SHP77 (cell line): ENCODE measurements at places on chromosomes 6 and 20.

- DNase-seq, result no peak
Observed at GRCh38 chr6:143822584-143823024, 20.5 kb upstream of the LTV1 start.

DNA sequence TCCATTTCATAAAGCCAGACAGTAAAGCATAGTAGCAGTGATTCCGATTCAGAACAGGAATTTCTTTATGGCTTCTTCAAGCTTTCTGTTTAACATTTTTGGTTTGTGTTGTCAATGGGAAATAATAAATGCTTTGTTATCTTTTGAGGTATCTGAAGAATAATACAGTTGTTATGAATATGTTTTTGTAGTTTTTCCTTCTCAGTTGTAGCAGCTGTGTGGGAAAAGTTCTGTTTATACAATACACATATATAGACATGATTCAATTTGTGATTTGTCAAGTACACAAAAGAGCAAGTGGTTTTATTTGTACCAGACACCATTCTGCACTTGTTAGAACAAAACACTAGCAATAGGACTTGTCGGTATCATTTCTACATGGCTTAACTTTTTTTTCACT, 96.6 kb downstream of the CDYL start:
- no peak for DNase-seq

- no peak for DNase-seq
Observed at GRCh38 chr6:155080881-155081845, 86.0 kb downstream of the TIAM2 start.

DNA sequence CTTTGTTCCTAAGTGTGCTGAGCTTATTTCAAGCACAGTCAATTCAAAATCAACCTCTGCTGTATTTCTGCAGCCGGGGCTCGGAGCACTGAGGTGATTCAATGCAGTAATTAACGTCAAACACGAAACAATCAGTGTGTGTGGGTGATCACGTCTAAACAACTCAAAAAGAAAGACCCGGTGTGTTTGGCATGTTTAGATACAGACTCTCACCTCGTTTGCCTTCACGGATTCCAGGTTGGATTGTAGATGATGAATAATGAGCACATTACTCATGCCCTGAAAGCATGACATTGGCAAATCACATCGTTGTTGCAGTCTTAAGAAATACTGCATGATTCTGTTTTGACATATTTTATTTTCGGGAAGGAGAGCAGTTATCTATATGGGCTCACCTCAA, 231.0 kb downstream of the QKI start:
- DNase-seq, result no peak

DNA sequence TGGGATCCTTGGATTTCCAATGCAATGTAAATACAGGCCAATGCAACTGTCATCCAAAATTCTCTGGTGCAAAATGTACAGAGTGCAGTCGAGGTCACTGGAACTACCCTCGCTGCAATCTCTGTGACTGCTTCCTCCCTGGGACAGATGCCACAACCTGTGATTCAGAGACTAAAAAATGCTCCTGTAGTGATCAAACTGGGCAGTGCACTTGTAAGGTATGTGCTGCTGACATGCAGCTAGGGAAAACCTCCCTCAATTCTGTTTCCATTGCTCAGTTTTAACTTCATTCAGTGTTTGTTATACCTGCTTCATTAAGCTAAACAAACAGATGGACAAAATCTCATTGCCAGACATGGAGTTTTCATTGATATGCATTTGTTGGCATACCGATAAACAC, 397.1 kb downstream of the ARHGAP18 start:
- DNase-seq, result no peak

GRCh38 chr6:149978610-149979009, 14.9 kb downstream of the ULBP1 start:
- DNase-seq, result no peak

GRCh38 chr6:35294308-35294945, 3.2 kb upstream of the DEF6 start:
- peak; percentile 36 for DNase-seq

DNA sequence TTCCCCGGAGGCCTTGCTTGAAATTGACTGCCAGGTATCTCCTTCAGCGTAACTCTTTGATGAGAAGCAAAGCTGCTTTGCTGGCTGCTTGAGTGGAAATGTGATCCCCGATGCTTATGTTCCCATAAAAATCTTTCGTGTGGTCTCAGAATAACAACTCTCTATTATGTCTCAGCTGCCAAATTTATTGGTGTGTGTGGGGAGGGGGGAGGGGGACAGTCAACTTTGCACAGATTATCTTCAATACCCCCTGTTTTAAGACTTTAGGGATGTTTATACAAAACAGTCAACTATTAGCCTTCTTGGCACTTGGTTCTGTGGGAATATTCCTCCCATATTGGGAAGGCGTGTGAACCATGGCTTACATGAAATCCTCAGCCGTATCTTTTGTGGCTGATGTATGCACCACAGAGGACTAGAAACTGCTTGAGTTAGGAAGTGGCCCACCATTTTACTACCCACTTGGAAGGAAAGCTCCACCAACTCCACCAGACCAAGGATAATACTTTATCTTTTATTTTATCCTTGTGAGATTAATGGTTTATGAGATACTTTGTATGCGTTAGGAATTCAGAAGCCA, 101.5 kb upstream of the SLC24A3 start:
- DNase-seq, result no peak
